HepG2 (cell line): ENCODE measurements at places on chromosomes 1 and 21. TPM values are rescaled to one million over a fixed set of nuclear protein-coding genes. Genes with fewer than 3 reads are reported as not detected.

DNA sequence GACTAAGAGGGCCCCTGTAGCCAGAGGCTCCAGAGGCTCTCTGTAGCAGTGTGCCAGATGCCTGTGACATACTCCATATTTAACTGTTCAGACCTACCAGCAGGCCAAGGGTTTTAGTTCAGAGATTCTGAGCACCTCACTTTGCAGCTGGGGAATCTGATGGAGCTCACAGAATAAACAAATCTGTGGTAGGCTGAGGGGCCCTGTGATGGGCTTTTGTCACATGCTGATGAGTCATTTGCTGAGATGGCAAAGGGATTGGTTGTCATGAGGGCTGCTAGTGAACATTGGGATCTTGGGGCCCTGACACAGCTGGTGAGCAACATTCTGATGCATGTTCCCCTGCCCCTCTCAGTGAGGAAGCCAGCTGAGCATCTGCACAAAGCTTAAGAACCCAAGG, 482.2 kb downstream of the CAMTA1 start:
- DNase-seq: peak; percentile 8

DNA sequence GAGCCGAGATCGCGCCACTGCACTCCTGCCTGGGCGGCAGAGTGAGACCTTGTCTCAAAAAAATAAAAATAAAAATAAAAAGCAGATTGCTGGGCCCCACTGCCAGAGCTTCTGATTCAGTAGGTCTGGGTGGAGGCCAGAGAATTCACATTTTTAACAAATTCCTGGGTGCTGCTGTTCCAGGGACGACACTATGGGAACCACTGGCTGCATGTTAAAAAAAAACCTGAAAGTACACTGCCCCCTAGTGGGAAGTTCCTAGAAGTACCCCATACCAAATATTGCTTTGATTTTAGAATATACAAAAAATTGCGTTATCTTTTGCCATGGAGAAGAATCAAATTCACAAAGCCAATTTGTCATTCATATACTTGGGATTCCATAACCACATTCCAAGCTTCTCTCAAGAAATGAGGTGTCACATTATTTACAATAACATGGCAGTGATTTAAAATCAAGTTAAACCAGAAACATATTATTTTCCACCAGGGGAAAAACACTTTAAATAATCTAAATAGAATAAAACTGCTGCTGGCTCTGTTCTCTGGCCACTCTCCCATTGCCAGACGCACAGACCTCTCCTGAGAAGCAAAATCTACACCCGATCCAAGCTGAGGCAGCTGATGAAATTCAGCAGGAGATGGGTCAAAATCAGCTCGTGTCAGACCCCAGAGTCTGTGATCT, 27.4 kb downstream of the SYF2 start:
- peak; percentile 66 for DNase-seq

DNA sequence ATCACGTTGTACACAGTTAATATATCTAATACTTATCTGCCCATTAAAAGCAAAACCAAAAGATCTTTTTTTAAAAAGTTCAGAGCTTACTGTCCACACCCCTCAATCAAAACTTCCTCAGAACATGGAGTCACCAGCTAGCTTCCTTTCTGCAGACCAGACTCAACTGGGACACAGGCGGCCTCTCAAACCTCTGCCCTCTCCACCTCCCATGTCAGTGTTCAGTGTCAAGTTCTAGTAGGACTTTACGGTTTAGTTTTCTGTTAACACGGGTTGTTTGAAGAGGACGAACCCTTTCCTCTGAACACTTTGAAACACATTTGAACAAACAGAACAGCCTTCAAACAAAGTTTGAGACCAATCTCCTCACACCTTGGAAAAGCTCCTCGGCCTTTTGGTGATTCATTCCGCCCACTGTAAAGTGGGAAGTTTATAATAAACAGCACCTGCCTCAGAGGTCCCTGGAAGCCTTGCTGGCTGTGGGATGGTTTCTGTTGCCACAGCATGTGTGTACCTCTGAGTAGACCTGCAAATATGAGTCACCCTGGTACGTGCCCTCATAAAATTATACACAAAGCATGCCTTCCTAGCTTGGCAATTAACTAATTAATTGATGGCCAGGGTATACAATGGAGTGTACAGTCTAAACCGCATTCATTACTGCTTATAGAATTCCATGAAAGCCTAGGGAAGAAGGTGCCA, 48.4 kb upstream of the SIPA1L2 start:
- no peak for DNase-seq

DNA sequence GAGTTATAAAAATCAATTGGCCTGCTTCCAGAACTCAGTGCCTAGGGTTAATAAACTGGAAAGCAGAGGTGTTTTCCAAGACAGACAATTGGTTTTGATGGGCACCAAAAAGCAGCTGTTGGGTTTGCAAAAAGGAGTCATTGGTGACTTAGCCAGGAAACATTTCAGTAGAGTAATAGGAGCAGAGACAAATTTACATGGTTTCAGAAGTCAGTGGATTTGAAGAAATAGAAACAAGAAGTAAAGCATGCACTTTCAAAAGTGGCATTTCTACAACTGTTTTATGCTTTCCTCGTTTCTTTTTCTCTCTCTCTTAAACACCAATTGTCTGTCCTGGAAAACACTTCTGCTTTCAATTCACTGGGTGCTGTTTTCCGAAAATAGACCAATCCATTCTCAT, 87.8 kb downstream of the GLUL start:
- no peak for DNase-seq

DNA sequence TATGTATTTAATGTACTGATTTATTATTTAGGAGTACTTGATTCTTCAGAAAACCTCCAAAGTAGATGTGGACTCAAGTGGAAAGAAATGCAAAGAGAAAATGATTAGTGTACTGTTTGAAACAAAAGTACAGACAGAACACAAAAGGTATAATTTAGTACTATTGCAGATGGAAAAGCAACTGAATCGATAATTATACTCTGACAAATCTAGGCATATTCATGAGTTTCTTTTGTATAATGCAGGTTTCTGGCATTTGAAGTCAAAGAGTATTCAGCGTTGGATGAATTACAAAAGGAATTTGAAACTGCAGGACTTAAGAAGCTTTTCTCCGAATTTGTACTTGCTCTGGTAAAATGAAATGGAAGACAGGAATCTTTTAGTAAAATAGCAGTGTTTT, 12.5 kb downstream of the RWDD3 start:
- DNase-seq: no peak

- DNase-seq: no peak
These were observed 630 bp upstream of the DBT start for GRCh38 chr1:100250264-100250663.

GRCh38 chr1:27350663-27351540, 9.1 kb downstream of the SYTL1 start:
- DNase-seq: peak; percentile 66

GRCh38 chr1:227415115-227415790, 97.0 kb upstream of the CDC42BPA start:
- DNase-seq: no peak

DNA sequence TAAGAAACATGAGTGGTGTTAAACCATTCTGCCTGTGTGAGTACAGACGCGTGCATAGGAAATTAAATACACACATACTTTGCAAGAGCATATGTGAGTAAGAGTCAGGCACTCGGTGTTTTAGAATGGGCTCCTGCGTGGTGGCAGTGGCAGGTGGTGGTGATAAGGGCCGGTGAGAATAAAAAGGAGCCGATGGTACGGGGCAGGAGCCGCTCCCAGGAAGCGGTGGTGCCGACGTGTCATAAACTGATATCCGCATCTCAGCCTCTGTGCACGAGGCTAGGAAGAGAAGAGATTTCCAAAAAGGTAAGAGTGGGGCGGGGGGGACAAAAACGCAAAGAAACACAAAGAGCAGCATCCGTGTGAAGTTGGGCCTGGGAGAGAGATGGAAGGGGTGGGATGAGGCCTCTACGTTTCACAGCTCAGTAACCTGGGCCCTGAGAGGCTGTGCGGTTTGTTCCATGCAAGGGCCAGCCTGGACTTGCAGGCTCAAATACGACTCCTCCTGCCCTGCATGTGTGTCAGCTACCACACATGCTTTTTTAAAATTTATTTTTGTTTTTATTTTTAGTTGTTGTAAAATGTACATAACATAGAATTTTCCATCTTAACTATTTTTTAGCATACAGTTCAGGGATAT, 127.7 kb upstream of the COL6A1 start:
- no peak for DNase-seq

- DNase-seq: no peak
These were observed 293.1 kb upstream of the LYPLAL1 start for GRCh38 chr1:218880484-218881060.

GRCh38 chr1:203147376-203147775, 19.9 kb downstream of the ADORA1 start:
- no peak for DNase-seq

TMPRSS3 gene
- total RNA-seq: 2.8 and 3.5 TPM in 2 replicates

SYNJ1 gene
- 2.7 and 6.4 TPM in 2 replicates for total RNA-seq

TMEM81 gene
- 1.1 and 1.9 TPM in 2 replicates for total RNA-seq

RAB3B gene
- 1.0 and 1.9 TPM in 2 replicates for total RNA-seq
